ENCODE measurements at places on chromosomes 1 and 21.

DNA sequence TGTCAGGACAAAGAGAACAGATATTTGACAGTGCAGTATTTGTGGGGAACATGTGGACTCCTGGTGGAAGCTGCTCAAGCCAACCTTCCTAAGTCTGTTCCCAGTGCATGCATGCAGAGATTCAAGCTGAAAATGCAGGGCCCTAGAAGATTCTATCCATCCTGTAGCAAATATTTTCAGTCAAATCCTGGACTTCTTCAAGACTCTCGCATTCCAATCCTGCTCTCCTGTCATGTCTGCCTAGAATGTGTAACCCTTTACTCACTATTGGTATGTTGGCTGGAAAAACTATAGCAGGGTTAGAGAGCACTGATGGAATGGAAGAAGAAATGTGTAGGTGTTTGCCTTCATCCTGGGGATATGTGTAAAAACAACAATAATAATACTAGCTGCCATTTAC is 385.6 kb upstream of the PKN2 start:
- DNase-seq, result no peak

- DNase-seq, result no peak
These were observed 22.2 kb upstream of the RAP1A start for GRCh38 chr1:111597426-111597825.

- DNase-seq, result no peak
These were observed 90.6 kb downstream of the GLUL start for GRCh38 chr1:182301026-182301436.

GRCh38 chr1:22584970-22585369 is 21.7 kb downstream of the EPHA8 start:
- DNase-seq, result no peak

DNA sequence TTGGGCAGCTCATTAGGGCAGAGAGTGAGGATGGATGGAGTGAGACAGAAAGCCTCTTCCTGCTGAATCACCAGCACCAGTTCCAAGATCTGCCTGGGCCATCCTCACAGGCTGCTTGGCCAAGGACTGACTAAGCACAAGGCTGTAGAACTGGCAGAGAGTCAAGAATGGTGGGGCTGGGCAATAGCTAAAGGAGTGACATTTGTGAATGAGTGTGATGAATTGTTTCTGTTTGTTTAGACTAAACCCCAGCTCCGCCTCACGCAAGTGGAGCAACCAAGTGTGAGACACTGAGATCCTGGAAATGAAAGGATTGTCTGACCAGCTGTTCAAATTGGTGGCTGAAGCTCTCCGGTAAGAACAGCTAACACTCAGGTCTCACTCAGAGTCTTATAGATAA is 38.6 kb downstream of the BRINP2 start:
- no peak for DNase-seq

DNA sequence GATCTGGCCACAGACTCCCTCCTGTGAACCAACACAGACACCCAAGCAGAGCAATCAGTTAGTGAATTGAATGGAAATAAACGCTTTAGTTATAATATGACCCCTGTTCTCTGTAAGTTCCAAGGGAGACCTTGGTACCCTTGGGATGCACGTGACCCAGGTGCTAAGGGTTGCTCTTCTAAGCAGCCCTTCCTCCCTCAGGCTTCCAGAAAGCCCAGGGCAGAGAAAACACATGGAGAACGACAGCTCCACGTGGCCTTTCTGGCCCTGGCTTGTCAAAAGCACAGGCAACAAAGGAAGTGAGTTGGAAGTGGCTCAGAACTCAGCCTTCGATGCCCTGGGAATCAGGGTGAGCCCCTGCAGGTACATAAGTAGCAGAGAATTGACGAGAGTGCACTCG is 57.4 kb downstream of the LACTBL1 start:
- no peak for DNase-seq

Measured in dermis blood vessel endothelial cell (primary cell).